ENCODE measurements at places on chromosomes 7 and 10.

GRCh38 chr10:80608706-80609105 lies 71.0 kb downstream of the SH2D4B start:
- DNase-seq, result no peak

DNA sequence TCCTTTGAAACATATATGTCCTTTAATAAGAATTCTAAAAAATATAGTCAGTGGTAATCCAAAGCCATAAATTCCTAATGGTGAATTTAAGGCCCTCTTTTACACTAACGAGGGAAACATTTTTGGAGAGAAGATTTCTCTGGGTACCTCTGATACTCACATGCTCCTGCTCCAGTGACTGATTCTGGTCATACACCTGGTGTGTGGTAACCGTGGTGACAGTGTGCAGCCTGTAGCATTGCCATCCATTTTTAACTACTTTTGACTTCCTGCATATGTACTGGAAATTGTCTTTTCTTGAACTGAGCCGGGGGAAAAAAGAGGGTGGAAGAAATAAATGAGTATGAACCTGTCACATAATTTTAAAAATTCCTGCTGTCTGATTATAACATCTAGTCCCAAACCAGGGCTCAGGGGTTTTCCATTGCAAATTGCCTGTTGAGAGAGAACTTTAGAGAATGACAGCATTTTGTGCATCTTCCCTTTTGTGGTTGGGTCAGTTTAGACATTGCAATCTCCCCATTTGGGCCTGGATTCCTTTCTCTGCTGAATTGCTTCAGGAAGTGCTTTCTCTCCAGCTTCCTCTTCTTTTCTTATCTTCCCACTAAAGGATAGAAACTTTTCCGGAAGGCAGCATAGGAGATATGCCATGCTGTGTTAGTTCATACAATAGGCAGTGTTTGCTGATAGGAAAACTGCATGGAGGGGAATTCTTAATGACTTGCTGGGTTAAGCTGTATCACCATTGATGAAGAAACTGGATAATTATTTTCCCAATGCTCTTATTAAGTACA lies 125.5 kb downstream of the GRM3 start:
- DNase-seq, result no peak

DNA sequence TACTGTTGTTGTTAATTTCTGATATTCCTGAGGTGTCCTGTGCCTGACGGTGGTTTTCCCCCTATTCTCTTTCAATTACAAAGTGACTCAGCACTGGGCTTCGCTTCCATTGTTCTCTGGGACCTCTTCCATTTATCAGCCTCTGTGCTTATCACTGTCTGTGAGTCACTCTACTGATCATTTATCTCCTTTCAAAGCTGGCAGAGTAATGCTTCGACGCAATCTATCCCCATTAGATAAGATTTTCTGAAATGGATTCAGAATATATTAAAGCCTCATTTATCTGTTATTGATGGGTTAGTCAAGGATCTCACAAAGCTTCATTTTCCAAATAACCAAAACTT lies 679.2 kb downstream of the SDK1 start:
- no peak for DNase-seq

GRCh38 chr7:148261996-148262688 lies 328.4 kb upstream of the C7orf33 start:
- DNase-seq, result no peak

GRCh38 chr7:151013356-151013732 lies 10.9 kb downstream of the ATG9B start:
- DNase-seq, result no peak

GRCh38 chr10:69101451-69102095 lies 13.7 kb downstream of the SRGN start:
- DNase-seq, result no peak

- DNase-seq, result peak; percentile 3
These were observed 276.5 kb downstream of the MAGI2 start for GRCh38 chr7:79176859-79177477.

Data from HuH-7.5 (cell line).